ENCODE measurements at places on chromosomes 13 and 19.

DNA sequence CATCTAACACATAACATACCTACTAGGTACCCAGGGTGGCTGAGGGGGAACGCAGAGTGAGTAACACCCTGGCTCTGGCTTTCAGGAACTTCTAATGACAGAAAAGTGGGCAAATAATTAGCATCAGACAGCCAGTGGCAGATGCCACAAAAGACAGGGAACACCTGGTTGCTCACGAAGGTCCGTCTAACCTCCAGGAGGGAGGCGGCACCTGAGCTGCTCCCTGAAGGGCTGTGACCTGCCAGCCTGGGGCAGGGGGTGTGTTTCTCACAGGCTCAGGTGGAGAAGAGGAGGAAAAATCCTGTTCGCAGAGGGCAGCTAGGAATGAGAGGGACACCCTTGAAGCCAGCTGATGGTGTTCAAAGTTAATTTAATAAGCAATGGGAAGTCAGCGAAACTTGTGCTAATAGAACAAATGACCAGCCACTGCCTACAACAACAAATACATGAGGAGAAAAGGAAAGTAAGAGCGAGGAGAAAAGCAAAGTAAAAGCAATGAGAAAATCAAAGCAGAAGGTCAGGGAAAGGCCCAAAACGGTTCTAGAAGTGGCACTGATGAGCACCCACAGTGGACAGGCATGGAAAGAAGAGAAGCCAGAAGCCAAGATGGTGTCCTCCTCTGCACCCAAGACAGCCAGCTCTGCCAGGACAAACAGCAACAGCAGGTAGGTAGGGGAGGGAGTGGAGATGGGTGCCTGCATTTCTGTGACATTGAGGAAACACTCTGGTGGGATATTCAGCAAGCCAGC lies 87.3 kb downstream of the STK24 start:
- no peak for DNase-seq

GRCh38 chr19:17098326-17098725 lies 22.7 kb downstream of the MYO9B start:
- no peak for DNase-seq

- DNase-seq, result no peak
These were observed at the start of gene TTYH1 for GRCh38 chr19:54415208-54415900. TTYH1 (plus strand) TSS chr19:54415464; CDS start chr19:54415553, 89 bp downstream.

DNA sequence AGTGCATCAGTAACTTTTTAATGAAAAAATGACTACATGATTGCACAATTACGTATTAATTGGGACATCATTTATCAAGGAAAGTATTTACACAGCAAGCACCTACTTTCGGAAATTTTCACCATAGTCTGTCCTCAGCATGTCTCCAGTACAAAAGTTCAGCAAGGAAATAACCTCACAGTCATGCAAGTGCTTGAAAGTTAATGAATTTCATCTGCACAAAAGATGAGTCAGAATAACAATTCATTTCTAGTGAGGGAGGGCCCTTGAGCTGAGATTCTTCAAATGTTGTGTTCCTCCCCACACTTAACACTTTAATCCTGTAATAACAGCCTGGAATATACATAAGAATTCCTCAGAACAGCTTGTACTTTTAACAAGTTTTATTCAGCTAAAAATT lies 49.0 kb upstream of the OXGR1 start:
- DNase-seq, result no peak

DNA sequence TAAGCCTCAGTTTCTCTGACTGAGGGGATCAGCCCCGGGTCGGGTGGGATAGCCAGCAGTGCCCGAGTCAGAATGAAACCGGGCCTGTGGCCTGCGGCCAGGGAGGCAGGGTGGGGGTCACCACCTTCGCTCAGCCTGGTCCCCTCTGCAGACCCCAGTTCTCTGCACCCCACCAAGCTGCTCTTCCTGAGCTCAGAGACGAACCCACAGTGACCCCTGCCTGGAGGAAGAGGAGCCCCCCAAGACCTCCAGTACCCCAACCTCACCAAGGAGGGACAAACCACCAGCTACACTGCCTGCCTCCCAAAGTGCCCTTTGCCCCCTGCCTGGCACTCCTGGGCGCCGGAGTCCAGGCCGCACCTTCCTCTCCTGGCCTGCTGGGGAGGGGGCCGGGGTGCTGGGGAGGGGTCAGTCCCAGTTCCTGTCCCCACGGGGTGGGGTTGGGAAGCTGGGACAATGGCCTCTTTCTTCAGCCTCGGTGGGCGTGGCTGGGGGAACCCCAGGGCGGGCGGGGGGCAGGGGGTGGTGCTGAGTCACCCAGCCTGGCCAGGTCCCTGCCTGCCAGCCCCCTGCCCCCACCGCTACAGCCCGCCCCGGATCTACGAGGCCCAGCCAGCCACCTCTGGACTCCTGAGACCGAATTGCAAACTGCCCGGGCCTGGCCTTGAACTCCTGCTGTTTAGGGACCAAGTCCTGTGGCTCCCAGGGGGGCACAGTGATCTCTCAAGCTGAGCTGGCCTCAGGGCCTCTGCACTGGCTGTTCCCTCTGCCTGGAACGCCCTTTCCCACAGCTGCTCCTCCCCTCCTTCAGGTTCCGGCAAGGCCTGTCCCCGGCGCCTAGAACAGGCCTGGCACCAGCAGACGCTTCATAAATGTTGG lies 14.3 kb downstream of the ZBTB7A start:
- DNase-seq, result no peak

DNA sequence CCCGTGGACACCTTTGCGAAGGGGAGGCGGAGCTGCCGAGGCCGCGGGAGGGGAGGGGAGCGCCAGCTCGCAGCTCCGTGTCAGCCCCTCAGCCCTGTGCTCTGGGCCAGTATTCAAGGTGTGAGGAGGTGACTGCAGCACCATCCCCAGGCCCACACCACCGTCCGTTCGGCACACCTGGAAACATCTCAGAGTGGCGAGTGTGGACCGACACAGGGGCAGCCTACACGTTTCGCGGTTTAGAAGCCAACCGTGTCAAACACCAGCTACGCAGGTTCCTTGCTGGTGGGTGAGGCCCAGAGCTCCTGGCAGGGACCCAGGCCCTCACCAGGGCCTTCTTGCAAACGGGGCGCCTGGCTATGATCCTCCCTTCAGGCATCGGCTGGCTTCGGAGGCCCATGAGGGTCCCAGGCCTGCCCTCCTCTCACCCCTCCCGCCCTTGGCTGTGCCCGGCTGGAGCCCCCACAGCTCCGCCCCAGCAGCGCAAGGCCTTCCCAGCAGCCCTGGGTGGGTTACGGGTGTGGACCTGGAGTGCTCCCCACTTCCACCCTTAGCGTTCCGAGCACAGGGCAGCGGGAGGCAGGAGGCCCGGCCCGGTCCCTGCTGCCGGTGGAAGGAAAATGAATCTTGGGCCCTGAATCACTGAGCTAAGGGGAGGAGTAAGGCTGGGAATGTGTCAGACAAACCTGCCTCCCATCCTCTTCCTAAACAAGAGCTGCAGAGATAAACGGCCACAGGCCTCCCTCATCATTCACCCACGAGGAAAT lies 1.2 kb downstream of the C13orf46 start:
- no peak for DNase-seq

GRCh38 chr13:73278186-73278585 lies 219.4 kb downstream of the KLF5 start:
- DNase-seq, result no peak

DNA sequence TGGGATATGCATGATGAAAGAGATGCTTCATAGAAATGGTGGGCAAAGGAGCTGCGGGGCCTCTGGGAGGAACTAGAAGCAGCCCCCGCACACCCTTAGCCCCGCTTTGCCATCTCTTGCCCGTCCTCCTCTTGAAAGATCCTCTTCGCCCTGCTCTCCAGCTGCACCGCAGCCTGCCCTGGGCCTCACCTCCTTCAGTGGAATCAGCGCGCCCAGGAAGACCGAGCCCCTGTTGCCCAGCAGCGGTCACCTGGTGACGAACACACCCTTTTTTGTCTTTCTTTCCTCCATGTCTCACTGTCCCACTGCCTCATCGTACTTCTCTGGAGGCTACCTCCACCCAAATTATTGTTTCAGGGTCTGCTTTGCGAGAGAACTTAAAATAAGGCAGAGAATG lies 807.6 kb downstream of the UQCRFS1 start:
- no peak for DNase-seq

GRCh38 chr13:21675095-21675991 lies 4.5 kb downstream of the FGF9 start:
- no peak for DNase-seq

GRCh38 chr19:18319591-18320135 lies 3.2 kb downstream of the LSM4 start:
- no peak for DNase-seq

DNA sequence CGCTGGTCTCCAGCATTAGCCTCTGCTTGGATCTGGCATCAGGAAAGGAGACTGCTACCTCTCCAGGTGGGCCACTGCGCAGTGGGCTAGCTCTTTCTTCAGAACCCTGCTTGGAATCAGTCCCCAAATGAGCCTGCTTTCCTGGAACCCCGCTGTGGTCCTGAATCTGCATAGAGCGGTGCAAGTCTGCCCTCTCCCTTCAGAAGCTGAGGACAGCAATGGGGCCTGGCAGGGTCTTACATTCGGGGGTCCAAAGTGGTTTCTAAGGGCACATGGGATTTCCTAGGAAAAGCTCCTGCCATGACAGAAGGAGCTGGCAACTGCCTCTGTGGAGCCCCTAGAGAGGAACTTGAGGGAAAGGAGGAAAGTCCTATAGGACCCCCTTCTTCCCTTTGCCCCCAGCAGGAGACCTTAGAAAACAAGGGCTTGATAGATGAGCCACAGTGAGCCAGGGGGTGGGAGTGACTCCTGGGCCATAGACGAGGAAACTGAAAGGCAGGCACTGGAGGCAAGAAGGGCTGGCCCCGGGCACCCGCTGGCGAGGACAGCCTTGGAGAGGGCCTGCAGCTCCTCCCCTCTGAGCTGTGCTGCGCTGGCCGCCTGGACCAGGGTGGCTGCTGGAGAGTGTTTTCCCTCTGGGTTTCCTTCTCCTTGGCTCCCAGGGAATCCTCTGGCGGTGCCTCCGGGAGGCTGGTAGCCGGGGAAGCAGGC lies 1.4 kb upstream of the VSTM2B start:
- no peak for DNase-seq

DNA sequence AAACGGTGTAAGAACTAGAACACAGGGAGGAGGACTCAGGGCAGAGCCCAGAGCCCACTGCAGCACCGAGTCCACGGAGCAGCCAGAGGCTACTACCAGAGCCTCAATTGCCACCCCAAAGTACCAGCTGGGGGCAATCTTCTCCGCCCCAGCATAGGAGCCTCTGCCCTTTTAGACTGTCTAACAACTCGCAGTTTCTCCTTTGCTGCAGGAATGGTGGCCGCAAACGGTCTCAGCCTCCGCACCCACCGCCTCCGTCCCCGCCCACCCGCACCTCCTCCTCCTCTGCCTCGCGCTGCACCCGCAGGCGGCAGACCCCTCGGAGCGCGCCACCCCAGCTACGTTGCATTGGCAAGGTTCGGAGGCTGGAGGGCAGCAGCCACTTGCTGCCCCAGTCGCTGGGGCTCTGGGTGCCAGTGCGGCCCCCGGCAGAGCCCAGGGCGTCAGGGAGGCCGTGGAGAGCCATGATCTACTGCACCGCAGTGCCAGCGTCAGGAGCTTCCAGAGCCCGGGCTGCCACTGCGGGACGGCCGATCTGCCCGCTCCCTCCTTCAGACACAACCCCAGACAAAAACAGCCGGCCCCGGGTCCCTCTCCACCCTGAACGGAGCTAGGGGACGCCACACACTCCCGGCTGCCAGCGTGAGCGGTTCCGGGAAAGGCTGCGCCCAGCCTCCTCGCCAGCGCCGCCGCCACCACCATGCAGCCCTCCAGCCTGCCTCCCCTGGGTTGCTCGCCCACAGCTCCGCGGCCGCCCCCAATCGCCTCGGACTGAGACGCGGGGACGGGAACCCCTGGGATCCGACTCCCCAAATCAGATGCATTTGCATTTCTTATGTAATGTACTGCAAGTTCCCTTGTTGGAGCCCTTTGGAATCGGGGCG lies 1.8 kb downstream of the FGF14 start:
- DNase-seq, result no peak

- DNase-seq, result no peak
These were observed 1.6 kb upstream of the ADAMTS10 start for GRCh38 chr19:8611877-8612806.

DNA sequence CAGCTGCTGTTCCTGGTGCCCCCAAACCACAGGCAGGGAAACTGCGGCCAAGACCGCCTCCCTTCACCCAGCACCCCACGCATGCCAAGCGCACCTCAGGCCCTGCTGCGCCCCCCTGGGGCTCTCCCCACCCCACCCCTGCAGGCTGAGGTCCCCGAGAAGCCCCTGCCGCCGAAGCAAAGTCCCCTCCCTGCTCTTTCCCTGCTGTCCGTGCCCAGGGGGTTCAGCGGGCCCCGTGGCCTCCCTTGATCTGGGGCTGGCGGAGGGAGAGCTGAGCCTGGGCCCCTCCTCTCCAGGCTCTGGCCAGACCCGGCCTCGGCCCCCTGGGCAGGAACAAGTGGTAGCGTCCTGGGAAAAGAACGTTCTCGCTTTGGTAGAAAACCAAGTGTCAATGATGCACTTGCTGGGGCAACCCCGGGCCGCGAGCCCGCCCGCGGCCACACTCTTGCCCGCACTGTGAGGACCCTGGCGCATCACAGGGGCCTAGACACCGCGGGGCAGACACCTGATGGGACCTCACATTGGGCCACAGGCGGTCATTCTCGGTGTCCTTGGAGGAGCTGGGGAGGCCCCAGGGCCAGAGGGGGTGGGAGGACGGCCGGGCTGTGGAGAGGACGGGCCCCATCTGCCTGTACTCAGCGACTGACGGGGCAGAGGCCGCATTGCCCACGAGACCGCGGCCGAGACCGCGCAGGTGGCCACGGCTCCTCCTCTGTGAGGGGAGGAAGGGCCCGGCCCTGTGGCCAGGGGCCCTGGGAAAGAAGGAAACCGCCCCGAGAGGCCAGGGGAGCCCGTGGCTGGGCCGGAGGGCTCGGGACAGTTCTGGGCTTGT lies 29.0 kb downstream of the GPX4 start:
- DNase-seq, result no peak

GRCh38 chr19:21883516-21883915 lies 47.5 kb upstream of the ZNF43 start:
- no peak for DNase-seq

DNA sequence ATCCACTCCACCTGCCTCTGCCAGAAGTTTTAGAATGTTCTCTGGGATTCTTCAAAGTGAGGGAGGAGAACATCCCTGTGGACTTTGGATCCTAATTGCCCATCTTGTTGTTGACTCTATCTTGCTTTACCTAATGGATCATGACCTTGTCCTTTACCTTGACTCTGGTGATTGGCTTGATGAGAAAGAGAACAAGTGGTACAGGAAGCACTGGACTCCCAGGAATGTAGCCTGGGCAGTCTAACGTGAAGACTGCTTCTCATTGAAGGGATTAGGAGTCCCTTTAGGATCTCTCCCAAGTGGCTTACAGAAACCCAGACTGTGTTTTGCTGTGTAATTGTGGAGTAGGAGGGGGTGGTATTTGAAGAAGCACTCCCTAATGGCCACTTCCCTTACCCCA lies 63.9 kb downstream of the SLC10A2 start:
- no peak for DNase-seq

Measured in Panc1 (cell line).